Neural progenitor cell (in vitro differentiated cells): ENCODE measurements at places on chromosomes 12 and 14. TPM values are rescaled to one million over a fixed set of nuclear protein-coding genes. Genes with fewer than 3 reads are reported as not detected.
A peak's percentile ranks its signal among the peaks of the same experiment; 100 is the strongest.

Gene A2ML1
- 0.15 and 0.43 TPM in 2 replicates for total RNA-seq

Gene FGF6
- not detected in 2 replicates for total RNA-seq

Gene SLCO1B1
- total RNA-seq = not detected in 2 replicates

Gene ANG
- total RNA-seq = 0.99 TPM in 1 of 2 replicates, not detected in the other

GRCh38 chr12:12272869-12273268 lies 6.0 kb upstream of the LRP6 start:
- H3K36me3 ChIP-seq = no peaks in the 10 kb centered on the region
- peak; percentile 35 for DNase-seq
- H3K27me3 ChIP-seq = no peaks in the 10 kb centered on the region

DNA sequence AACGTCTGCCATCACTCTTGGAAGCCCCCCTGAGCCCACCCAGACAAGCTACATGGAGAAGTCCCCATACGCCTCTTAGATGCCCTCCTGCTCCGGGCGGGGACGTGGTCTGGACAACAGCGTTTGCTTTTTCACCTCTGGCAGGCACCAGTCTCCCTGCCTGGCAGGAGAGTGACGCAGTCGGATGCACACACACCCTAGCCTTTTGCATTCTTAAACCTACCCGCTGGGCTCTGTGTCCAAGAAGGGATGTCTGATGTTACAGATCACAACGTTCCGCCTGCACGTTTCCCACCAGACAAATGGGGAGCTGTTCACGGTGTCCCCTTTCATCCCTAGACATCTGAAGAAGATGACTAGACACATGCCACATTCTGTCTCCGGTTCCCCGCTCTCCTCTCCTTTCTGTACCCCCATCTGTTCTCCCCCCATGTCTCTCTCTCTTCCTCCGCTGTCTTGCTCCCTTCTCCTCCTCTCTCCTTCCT lies 100.2 kb downstream of the RIMBP2 start:
- no peaks in the 10 kb centered on the region for H3K27me3 ChIP-seq
- no peaks in the 10 kb centered on the region for H3K4me1 ChIP-seq
- H3K4me3 ChIP-seq = no peak overlapping the region
- no peak overlapping the region for H3K27ac ChIP-seq
- DNase-seq = no peak

DNA sequence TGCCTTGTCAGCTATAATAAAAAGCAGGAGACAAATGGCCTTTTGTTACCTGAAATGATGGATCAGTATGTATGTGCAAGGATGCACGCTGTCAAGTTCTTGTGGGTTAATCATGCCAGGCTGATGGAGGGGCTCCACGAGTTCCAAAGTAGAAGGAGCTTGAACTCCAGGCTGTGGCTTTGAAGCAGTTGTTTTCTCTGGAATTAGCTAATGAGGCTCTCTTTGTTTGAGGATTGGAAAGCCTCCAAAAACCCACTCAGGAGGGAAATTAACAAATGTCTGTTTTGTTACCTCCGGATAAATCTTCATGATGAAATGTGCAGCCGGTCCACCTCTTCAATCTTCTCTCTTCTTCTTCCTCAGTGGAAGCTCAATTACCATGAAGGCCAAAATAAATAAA lies 605.5 kb downstream of the DIO2 start:
- H3K4me3 ChIP-seq = no peak overlapping the region
- H3K27ac ChIP-seq = no peak overlapping the region
- no peaks in the 10 kb centered on the region for H3K36me3 ChIP-seq
- DNase-seq = peak; percentile 5
- no peaks in the 10 kb centered on the region for H3K4me1 ChIP-seq
- no peaks in the 10 kb centered on the region for H3K27me3 ChIP-seq
